ENCODE measurements at places on chromosomes 3 and 15.

DNA sequence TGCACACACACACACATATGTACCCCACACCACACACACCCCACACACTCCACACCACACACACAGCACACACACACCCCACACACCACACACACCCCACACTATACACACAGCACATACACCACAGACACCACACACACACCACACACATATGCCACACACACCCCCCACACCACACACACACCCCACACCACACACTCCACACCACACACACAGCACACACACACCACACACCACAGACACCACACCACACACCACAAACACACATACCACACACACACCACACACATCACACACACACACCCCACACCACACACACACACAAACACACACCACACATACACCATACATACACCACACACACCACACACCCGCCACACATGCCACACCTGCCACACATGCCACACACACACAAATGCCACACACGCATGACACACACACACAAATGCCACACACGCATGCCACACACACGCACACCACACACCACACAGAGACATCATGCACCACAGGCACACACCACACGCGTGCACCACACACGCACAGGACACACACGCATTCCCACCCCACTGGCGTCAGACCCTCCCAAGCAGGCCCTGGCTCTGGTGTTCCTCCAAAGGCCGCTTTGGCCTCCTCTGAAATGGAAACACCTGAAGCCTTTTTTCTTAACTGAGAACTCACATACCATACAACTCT, 15.7 kb downstream of the CHST13 start:
- no peak for DNase-seq

- peak; percentile 79 for DNase-seq
Observed at GRCh38 chr15:72800833-72801481, 17.4 kb upstream of the ADPGK start.

DNA sequence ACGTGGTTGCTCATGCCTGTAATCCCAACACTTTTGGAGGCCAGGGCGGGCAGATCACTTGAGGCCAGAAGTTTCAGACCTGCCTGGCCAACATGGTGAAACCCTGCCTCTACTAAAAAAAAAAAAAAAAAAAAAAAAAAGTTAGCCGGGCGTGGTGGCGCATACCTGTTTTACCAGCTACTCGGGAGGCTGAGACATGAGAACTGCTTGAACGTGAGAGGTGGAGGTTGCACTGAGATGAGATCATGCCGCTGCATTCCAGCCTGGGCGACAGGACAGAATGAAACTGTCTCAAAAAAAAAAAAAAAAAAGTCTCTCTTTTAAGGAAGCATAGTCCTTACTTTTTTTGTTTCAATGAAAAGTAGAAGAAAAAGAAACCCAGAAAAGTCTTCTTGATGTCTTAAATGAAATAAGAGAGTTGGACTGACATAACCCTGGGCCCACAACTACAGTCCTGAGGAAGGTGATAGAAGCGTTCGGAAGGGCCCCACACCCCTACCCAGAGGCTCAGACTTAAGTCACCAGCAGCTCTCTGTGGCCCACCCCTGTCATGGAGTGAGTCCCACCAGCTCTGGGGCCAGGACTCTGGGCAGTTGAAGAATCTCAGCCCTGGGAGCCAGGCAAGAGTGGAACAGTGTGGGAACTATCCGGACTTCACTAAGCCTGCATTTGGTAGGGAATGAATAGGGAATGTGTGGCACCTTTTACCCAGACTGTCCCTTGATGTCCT, 2.6 kb downstream of the NME9 start:
- DNase-seq = no peak

- DNase-seq = no peak
Observed at GRCh38 chr15:47650564-47650963, 66.7 kb upstream of the SEMA6D start.

Measured in fibroblast of lung (primary cell).